Stimulated activated CD4-positive, alpha-beta T cell treated with anti-CD3 and anti-CD28 coated beads, Interleukin-4, amount 100 ng/mL, for 1 hour (primary cell): ENCODE measurements at places on chromosomes 1 and 21.

- DNase-seq, result no peak
Measured at GRCh38 chr1:224178894-224179293, 4.1 kb upstream of the DEGS1 start.

GRCh38 chr1:156556354-156556753 is 16.0 kb downstream of the IQGAP3 start:
- DNase-seq, result no peak

- DNase-seq, result no peak
Measured at GRCh38 chr1:162075862-162076261, 6.4 kb downstream of the NOS1AP start.

DNA sequence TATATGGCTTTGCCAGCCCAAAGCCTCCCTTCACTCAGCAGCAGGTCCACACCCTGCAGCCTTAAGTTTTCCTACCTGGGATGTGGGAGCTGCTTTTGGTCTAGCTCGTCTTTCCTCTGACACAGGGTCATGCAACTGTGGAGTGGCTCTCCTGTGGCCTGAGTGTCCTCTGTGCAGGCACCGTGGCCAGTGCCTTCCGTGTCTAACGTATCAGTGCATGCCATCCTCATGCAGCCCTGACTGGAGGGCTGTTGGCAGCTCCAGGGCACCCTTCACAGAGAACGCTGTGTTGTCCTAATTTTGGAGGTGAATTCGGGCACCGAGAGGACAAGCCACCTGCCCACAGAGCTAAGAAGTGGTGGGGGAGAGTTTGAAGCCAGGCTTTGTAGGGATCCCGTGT is 25.7 kb upstream of the C1orf174 start:
- no peak for DNase-seq

- no peak for DNase-seq
Measured at GRCh38 chr1:2256435-2257244, 28.5 kb downstream of the SKI start.

DNA sequence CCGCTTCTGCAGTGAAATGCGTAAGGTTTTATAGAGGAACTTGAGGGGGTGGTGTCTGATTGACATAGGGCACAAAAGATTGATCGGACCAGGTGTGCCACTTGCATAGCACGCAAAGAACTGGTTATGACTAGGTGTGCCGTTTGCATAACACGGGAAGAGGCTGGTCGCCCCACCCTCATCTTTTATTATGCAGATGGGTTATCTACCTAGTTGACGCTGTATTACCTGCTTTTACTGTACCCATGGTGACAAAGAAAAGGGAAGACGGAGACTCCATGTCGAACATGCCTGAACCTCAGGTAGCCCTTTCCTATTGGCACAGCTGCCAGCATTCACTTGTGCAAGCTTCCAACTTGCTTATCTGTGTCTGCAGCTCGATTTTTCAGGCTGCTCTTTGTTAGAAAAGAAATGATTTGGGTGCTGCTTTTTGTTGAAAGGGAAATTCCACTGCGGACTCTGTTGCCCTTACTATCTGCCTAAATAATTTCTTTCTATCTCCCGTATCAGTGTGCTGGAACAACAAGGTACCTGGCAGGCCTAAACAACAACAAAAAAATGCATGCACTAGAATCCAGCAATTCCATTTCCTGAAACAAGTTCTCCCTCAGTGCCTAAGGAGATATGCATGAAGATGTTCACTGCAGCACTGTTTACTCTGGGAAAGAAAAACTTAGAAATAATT is 194.4 kb upstream of the KAZN start:
- DNase-seq, result no peak

DNA sequence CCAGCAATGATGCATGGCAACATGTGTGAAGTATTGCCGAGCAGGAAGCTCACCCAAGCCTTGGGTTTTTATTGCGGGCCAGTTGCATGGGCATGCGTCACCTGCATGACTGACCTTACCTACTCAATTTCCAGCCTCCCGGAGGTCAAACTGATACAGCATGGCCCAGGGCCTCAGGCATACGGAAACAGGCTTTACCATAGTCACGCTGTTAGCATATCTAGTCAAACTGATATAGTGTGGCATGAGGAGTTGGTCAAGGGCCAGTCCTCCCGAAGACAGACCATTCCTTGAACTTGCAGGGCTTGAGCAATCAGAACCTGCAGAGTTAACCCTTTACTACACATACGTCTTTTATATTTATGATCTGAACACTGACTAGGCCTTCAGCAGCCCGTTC is 6.4 kb upstream of the DUSP12 start:
- DNase-seq, result no peak

GRCh38 chr1:8004113-8004802 is 21.9 kb downstream of the ERRFI1 start:
- no peak for DNase-seq

DNA sequence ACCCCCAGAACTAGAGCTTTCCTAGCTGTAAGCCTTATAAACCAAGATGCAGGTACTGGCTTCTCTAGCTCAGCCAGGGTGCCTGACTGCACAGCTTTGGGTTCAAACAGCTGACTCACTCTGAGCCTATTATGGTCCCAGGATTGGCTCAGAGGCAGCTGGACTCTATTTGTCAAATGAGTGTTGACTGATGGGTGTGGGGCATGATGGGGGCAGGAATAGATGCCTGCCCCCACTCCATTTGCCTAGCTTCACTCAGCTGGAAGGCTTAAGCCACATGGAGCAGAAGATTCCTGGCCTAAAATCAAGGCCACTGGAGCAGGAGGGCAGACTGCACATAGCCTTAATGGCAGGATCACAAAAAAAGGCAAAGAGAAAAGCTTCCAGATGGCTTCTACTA is 90.5 kb downstream of the PIK3R3 start:
- no peak for DNase-seq

- no peak for DNase-seq
Measured at GRCh38 chr1:228911225-228912210, 176.2 kb downstream of the RHOU start.

DNA sequence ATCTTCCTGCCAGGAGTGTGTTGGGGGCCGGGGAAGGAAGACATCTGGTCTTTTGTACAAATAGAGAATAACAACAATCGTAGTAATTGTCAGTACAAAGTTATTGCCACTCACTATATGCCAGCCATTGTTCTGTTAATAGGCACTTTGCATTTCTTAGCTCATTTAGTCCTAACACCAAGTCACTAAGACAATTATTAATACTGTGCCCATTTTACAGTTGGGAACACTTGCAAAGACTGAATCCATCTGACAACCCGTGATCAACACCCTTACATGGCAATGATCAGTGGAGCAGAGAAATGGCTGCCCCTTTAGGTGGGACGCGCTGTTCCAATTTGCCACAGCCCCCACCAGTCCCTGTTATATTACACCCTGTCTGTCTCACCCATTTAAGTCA is 33.3 kb downstream of the FBXO2 start:
- no peak for DNase-seq

DNA sequence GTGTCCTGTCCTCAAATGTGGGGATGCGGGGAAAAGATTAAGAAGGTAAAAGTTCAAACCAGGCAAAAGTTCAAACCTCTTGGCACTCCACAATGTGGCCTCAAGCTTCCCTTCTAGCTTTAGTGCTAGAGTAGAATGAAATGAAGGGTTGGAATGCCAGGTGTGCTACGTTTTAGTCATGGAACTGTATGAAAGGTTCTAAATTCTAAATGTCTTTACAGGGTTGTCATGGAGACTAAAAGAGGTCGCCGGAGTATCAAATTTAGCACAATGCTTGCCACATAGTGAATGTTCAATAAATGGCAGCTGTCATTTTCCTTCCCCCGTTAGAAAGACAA is 57.2 kb upstream of the LRRC8D start:
- no peak for DNase-seq

- DNase-seq, result no peak
Measured at GRCh38 chr21:36661511-36662309, 37.2 kb upstream of the SIM2 start.

- DNase-seq, result no peak
Measured at GRCh38 chr1:26540351-26540750, 10.8 kb downstream of the RPS6KA1 start.

DNA sequence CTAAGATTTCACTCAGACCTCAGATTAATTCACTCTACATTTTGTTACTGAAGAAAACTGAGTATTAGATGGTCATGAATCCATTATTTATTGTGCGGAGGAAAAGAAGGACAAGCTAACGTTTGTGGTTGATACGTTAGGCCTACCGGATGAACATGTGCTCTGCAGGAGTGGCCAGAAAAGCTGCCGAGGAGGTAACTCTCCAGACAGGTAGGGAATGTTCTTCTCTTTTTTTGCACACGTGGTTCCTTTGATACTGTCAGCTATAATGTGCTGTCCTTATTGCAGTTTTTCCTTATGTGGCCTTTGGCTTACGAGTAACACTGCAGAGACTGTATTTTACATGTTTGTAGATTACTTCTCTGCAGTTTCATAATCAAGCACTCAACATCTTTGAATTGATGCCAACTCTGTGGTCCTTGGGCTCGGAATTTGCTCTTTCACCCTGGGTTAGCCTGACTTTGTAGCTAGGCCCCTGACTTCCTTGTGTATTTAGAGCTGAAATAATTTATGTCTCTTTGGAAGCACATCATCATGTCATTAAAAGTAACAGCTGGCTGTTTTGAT is 13.6 kb downstream of the MTR start:
- no peak for DNase-seq

GRCh38 chr1:163703794-163704193 is 382.0 kb downstream of the NUF2 start:
- DNase-seq, result no peak

- no peak for DNase-seq
Measured at GRCh38 chr1:10610901-10611600, 136.3 kb downstream of the PEX14 start.

DNA sequence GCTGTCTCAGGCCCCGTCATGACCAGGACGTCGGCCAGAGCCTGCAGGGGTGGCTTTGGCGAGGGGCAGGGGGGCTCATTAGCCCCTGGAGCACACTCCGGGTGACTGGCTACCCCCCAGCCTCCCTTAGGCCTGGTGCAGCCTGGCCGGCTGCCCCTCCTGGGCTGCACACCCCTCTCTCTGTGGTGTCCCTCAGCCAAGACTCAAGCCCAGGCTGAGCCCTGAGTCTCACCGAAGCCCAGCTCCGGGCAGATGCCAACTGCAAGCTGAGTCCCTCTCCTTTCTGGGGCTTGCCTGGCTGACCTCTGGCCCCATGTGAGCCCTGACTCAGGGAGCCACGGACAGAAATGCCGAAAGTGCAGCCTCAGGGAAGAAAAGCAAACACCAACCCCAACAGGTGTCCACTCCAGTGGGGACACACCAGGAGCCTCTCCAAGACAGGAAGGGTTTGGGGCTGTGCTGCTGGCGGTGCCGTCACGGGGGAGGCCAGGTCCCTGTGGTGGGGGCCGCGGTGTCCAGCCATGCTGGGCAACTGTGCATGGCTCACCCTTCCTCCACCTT is 5.3 kb upstream of the IBA57 start:
- DNase-seq, result no peak

DNA sequence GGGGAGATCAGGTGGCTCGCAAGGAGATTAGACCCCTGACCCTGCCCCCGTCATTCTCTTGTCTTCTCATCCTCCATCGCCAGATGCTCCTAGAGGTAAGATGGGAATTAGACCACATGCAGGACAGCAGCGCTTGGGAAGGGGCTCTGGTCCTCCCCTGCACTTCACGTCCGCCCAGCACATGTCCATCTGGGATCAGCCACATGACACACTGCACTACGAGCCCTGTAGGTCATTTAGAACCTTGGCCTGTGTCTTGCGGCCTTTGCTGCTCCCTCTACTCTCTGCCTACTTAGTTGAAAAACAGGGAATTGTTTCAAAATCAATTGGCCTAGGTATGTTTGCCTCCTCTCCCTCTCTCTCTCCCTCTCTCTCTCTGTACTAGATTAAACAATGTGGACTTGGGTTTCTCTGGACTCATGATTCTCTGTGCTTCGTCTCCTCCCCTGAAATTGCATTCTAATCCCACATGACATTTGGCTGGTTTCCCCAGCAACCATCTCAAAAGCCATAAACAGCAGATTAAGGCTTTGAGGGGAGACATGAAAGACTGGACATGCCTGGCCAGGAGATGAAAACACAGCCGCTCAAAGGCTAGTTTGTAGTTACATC is 3.8 kb upstream of the NCMAP start:
- no peak for DNase-seq

- DNase-seq, result no peak
Measured at GRCh38 chr1:197249324-197249723, 18.7 kb upstream of the CRB1 start.

DNA sequence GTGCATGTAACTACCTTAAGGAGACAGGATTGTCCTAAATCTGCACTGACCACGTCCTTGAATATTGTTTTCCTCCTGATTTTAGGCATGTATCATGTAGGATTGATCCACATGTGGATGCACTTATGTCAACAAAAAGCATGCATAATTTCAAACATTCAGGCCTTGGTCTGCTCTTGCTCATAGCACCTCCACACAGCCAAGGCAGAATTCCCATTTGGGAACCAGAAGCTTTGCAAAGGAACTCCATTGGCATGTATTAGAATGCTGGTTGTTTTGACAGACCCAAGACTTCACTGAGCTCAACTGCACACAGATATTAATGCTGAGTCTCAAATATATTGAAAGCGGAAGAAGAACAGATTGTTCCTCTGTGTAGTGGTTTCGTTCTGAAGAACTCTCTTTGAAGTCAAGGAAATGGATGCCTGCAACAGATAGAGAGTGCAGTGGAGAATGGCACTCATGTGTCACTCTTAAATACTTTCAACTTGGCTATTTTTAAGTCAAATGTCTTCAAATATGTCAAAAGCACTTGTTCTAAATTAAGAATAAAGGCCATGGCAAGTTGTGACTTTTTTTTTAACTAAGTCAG is 387.6 kb downstream of the LTN1 start:
- no peak for DNase-seq

DNA sequence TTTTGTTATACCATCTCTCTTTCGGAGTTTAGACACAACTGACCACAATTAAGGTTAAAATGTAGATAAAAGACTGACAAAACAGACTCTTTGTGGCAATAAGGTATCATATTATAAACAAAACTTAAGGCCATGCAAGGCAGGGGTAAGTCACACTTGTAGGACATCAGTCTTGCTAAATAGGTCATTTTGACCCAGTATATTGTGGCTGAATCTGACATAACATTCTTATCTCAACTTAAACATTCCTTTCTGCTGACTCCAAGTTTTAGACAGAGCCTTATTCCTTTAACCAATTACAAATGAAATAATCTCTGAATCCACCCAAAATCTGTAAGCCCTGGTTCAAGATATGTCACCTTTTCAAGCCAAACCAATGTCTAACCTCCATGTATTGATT is 733.4 kb upstream of the B3GALT2 start:
- DNase-seq, result no peak

DNA sequence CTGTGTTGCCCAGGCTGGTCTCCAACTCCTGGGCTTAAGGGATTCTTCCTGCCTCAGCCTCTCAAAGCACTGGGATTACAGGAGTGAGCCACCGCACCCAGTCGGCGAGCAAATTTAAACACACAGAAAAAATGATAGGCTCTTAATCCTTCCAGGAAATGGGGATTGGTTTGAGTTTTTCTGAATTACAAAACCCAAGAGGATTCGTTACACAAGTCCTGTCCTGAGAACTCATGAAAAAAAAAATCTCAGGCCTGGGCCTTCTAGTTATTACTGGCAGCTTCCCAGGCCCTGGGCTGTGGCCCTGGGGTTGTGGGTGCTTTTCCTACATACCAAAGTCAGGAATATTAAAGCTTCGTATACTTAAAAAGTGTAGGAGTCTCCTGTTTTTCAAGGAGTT is 6.3 kb upstream of the IFNGR2 start:
- DNase-seq, result no peak

- DNase-seq, result no peak
Measured at GRCh38 chr1:194809665-194810064, 1623.3 kb upstream of the B3GALT2 start.
